ENCODE measurements at places on chromosomes 3 and 15.

DNA sequence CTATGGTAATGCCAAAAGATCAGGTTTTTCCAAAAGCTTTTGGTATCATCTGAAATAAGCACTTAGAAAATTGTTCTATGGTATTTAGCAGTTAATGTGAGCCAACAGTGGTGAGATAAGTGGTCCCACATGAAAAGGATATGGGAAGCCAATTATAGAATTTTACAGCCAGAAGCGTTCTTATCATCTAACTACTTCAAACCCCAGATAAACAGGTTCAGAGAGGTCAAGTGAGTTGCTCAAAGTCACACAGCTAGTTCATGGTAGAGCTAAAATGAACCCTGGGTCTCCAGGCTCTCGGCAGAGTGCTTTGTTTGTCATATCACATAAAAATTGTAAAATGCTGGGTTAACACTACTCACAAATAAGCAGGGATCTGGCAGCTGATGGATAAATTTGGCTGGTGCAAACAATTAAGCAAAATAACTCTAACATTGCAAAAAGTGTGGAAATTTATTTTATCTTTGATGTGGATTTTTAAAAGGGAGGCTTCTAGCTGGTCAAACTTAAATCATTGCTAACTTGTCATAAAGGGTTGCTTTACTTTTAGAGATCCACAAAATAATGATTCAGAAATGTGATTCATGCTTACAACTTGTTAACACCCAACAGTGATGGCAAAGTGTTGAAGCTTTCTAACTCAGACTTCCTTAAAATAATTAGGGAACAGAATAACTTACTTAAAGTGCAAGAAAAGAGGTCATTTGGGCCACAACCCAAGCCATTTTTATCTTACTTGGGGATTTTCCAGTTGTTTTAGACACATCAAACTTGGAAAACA lies 202.8 kb upstream of the TBC1D5 start:
- no peak for DNase-seq

DNA sequence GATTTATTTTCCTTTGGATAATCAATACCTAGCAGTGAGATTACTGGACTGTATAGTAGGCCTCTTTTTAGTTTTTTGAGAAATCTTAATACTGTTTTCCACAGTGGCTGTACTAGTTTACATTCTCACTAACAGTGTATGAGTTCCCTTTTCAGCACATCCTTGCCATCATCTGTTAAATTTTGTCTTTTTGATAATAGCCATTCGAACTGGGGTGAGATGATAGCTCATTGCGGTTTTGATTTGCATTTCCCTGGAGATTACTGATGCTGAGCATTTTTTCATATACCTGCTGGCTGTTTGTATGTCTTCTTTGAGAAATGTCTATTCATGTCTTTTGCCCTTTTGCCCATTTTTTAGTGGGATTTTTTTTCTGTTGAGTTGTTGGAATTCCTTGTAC lies 210.8 kb downstream of the CGGBP1 start:
- no peak for DNase-seq

DNA sequence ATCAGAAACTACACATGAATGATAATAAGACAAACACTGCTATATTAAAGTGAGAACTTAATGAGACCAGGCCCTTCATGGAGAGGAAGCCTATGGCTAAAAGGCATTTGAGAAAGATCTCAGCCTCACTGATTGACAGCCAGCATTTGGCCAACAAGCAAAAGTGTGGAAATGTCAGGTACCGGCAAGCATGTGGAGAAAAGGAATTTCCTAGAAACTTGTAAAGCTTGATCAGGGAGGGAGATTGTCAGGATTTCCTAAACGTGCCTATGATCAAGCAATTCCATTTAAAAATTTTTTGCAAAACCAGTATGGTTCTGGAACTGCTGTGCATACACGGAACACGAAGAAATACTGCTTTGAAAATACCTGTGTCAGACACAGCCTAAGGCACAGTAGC lies 220.3 kb upstream of the ATP10A start:
- DNase-seq: no peak

DNA sequence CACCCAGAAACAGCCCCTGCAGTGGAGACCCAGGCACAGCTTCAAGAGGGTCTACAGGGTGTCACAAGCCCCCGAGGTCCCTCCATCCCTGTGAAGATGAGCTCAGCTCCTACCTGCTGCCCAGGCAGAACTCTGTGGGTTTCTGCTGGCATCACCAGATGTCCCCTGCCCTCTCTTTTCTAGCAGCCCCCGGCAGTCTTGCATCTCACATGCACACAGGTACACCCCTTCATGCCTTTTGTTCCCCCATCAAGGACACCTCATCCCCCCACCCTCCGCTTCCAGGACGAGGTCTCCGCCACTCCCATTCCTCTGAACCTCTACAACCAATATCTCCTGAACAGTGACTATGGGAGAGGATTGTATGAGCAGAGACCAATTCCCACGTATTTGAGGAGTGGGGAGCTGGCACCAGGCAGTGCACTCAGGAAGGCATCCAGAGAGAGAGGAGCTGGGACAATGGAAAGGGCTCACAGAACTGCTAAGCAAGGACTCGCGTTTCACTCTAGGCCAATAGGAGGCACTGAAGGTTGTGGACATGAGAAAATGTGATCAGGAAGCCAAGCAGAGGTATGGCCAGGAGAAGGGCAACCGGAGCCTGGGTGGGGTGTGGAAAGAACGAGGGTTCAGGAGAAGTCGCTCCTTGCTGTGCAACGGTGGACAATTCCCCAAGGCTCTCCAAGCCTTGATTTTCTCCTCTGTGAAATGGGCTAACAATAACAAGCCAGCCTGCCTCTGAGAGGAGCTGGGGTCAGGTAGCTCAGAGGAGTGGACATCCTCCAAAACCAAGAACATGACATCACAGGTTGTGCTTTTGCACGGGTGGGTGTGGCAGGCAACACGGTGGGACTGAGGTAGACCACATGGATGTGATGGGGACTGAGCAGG lies 115.2 kb downstream of the CHSY1 start:
- no peak for DNase-seq

GRCh38 chr15:40452296-40453090 lies 11.7 kb downstream of the BAHD1 start:
- DNase-seq: no peak

GRCh38 chr3:50396502-50396901 lies 37.2 kb upstream of the TMEM115 start:
- no peak for DNase-seq

DNA sequence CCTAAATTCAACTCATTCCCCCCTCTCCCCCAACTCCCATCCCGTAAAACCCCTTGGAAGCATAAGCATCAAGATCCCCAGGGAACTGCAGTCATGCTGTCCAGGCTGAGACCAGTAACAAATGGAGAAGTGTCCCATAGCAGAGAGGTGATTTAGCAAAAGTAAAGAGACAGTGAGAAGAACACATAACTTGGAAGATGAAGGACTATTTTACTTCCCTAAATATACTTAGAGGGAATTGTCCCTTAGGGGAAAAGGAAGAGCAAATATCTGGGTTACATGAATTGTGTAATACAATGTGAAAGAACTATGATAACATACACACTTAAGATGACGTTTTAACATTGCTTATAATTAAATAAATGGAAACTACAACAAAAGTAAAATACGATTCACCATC lies 61.6 kb upstream of the LRRFIP2 start:
- no peak for DNase-seq

GRCh38 chr3:123633530-123633929 lies 48.7 kb upstream of the HACD2 start:
- no peak for DNase-seq

- no peak for DNase-seq
These were observed 13.7 kb downstream of the GRK7 start for GRCh38 chr3:141776885-141777284.

- DNase-seq: no peak
These were observed 49.6 kb downstream of the CHD2 start for GRCh38 chr15:92949604-92950249.

- DNase-seq: no peak
These were observed 41.5 kb downstream of the KLHL6 start for GRCh38 chr3:183514021-183514420.

GRCh38 chr3:123936400-123936799 lies 24.6 kb downstream of the CCDC14 start:
- DNase-seq: no peak

DNA sequence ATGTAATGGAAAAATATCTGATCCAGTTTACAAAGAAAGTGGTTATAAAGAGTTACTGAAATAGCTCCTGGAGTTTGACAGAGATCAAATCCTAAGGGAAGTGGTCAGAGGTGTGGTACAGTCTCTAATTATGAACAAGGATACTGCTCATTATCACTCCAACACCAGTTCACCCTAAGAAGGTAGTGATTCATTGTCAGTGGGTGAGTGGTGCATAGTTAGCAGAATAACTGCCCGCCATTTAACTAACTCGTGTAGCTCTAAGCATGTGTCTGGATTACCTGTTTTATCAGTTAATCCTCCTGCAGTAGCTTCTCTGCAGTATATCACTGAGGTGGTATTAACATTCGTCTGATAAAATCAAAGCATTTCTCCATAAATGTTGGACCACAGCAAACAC lies 700.1 kb downstream of the NLGN1 start:
- DNase-seq: no peak

- no peak for DNase-seq
These were observed 3.2 kb downstream of the ZIC1 start for GRCh38 chr3:147412261-147412916.

- no peak for DNase-seq
These were observed at the start of gene DGKG for GRCh38 chr3:186361762-186362536. DGKG (minus strand) TSS chr3:186362234; CDS start chr3:186320459, 41,775 bp downstream.

DNA sequence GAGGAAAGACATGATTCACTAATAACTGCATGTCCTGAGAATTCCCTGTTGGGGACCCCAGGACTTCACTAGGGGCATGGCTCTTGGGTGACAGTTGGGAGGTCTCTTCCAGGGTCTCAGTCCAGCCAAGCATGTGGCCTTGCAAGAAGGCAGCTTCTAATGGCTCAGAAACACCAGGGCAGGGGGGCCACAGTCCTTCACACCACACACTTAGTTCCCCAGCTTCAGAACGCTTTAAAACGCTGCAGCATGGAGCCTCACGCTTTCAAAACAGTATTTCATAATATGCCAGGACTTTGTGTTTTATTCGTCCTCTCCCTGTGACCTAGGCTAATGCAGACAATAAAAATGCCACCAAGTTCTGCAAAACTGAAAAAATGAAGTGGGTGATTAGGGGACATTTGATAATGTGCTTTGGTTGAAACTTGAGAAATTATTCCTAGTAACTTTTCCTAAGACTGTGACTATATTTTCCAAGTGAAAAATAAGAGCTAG lies 48.4 kb upstream of the LIMD1 start:
- no peak for DNase-seq

GRCh38 chr15:39907216-39907615 lies 12.8 kb downstream of the GPR176 start:
- no peak for DNase-seq

DNA sequence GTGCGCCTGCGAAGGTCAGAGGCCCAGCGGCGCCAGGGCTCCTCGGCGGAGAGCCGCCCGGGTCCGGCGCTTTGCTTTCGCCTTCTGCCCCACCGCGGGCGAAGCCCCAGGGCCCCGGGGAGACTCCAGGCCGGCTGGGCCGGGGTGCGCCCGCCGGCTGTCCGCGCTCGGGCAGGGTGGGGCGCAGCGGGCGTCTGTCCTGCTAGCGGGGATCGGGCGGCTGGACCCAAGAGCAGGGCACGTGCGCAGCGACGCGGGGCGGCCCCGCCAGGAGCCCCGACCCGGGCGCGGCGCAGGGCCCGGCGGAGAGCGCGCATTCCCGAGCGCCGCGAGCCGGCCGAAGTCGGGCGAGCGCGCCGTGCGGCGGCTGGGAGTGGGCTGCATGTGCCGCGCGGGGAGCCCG lies 569 bp upstream of the ALDH1A3 start:
- no peak for DNase-seq

DNA sequence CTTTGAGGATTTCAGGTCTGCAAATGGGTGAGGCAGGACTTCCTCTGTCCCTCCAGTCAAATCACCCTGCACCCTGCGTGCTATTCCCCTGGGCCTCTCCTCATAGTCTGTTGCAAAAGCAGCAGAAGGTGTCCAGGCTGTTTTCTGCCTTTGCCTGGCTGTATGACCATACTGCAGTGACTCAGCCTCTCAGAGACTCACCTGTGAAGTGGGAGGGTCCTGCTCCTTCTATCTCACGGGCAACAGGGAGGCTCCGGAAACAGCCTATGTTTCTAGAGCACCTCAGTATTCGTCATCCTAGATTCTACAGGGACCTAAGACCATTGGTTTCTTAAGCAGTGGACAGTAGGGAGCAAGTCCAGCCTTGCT lies 216.4 kb downstream of the TLE3 start:
- no peak for DNase-seq

- no peak for DNase-seq
These were observed 136.9 kb downstream of the P2RY1 start for GRCh38 chr3:152971880-152972279.

DNA sequence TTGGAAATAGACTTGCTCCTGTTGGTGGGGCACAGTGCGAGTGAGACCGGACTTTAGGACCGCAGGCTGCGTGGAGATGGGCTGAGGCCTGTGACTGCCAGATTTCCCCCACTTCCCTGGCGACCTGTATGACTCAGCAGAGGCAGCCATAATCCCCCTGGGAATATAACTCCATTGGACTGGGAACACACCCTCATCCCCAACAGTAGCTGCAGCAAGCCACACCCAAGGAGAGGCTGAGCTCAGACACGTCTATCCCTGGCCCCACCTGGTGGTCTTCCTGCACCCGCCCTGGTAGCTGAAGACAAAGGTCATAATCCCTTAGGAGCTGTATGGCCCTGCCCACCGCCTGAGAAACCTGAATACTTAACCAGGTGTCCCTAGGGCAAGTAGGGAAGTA lies 42.6 kb downstream of the DZIP1L start:
- DNase-seq: no peak

GRCh38 chr3:81395739-81396513 lies 365.5 kb downstream of the GBE1 start:
- DNase-seq: no peak

GRCh38 chr3:47503033-47503432 lies 10.5 kb downstream of the ELP6 start:
- no peak for DNase-seq

GRCh38 chr3:123805504-123805903 lies 78.6 kb downstream of the MYLK start:
- DNase-seq: no peak

- no peak for DNase-seq
These were observed 4.2 kb upstream of the MEIS2 start for GRCh38 chr15:37104424-37104981.

GRCh38 chr3:153357436-153357835 lies 195.4 kb downstream of the RAP2B start:
- DNase-seq: no peak

DNA sequence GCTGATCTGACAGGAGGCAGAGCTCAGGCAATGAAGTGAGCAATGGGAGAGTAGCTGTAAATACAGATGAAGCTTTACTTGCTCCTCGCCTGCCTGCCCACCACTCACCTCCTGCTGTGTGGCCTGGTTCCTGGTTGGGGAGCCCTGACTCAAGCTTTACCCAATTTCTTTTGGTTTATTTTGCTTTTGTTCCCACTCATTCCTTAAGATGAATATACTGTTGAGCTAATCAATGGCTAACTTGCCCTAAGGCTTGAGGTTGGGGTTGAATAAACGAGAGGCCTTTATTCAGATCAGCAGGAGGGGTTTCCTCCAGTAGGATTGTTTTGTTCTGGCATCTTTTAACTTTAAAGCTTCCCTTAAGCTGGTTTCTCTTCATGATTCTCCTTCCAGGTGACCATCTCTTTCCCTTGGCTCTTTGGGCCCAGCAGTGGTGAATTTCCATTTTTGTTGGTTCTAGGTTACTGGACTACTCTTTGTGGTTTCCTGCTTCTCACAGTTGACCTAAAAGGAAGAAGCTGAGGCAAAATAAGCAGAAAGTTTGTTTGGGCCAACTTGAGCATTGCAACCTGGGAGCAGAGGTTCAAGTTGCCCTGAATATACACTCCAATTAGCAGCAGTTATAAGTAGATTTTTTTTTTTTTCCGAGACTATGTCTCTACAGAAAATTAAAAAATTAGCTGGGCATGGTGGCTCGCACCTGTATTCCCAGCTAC lies 44.4 kb downstream of the STARD9 start:
- no peak for DNase-seq

Data from neural crest cell (in vitro differentiated cells).